ENCODE measurements at places on chromosomes 5 and 9. TPM values are rescaled to one million over a fixed set of nuclear protein-coding genes. Genes with fewer than 3 reads are reported as not detected.

- H3K36me3 ChIP-seq: no peaks in the 10 kb centered on the region
- DNase-seq: no peak
- no peaks in the 10 kb centered on the region for H3K27me3 ChIP-seq
- H3K27ac ChIP-seq: no peak overlapping the region
- H3K4me1 ChIP-seq: no peaks in the 10 kb centered on the region
- no peak overlapping the region for H3K4me3 ChIP-seq
Observed at GRCh38 chr9:88696501-88696900, 161.5 kb downstream of the NXNL2 start.

DNA sequence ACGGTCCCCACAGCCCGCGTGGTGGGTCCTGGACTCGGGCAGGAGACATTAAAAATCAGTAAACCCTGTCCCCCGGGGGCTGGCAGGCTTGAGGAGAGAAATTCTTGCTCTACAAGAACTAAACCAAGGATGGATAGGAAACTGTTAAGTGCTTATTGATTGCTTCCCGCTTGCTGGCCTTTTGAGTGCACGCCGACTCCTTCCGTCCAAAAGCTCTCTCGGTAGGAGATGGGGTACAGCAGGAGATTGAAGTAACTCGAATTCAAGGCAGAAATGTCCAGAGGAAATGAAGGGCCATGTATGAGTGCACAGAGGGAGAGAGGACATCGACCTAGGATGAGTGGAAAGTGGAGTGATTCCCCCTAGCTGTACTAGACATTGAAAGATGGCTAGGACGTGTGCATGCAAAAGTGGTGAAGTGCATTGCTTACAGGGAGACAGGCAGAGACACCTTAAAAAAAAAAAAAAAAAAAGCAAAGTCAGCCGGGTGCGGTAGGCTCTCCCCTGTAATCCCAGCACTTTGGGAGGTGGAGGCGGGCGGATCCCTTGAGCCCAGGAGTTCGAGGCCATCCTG is 923 bp downstream of the RECK start:
- peak overlapping the region; percentile 41 for H3K4me3 ChIP-seq
- DNase-seq: no peak
- H3K4me1 ChIP-seq: peaks cover 4% of the 10 kb centered on the region
- peak overlapping the region; percentile 56 for H3K27ac ChIP-seq

DNA sequence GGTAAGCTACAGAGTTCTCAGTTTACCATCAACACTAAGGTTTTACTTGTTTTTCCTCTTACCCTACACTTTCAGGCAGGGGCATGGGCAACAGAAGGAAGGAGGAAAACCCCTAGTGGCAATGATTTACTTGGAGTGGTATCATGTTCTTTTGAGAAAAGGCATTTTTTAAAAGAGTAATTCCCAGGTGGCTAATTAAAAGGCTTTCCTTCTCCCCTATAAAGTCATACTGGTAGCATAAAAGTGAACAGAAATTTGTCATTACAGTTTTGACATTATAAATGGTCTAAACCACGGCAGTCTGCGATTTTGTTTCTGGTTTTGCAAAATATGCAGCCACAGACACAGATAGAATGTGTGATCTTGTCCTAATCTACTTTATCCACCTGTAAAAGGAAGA is 30.9 kb upstream of the OR2K2 start:
- no peaks in the 10 kb centered on the region for H3K4me1 ChIP-seq
- H3K36me3 ChIP-seq: peaks cover 11% of the 10 kb centered on the region
- no peak overlapping the region for H3K27ac ChIP-seq
- H3K27me3 ChIP-seq: no peaks in the 10 kb centered on the region

The MARCOL gene
- not detected for total RNA-seq

DNA sequence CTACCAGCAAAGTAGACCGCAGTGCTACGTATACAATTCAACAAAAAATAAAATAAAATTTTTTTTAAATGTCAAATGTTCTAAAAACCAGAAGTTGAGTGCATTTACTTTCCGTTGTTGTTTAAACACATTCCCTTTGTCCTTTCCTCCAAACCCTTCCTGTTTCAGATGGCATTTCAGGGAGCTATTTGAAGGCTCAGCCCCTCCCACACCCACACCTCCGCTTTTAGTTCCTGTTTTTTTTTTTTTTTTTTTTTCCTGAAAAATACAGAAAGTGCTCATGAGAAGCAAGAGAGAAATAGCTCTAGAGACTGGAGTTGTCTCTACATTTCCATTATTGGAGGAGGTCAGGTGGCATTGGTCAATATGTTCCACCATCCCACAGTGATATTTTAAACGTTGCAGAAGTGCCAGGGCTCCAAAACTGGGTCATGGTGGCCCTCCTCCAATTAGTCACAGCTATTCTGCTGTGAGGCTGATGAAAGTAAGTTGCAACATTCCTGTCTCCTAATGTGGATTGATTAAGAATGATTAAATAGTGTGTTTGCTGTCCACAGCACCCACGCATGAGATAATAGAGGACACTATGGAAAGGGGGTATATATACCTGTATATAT is 106.9 kb downstream of the GABRG2 start:
- no peak for DNase-seq
- no peaks in the 10 kb centered on the region for H3K36me3 ChIP-seq
- H3K4me1 ChIP-seq: no peaks in the 10 kb centered on the region
- H3K4me3 ChIP-seq: no peak overlapping the region

The DAB2IP gene
- total RNA-seq: 3.1 TPM

GRCh38 chr9:89000973-89001916 is 10.0 kb downstream of the S1PR3 start:
- peak; percentile 83 for DNase-seq
- peaks cover 3% of the 10 kb centered on the region for H3K27me3 ChIP-seq
- no peak overlapping the region for H3K27ac ChIP-seq
- peaks cover 6% of the 10 kb centered on the region for H3K4me1 ChIP-seq
- H3K36me3 ChIP-seq: no peaks in the 10 kb centered on the region
- H3K4me3 ChIP-seq: no peak overlapping the region

Data from liver (tissue), 10 donors.